NB4 (cell line): ENCODE measurements at places on chromosomes 2 and 18.

GRCh38 chr2:212147921-212148513 lies 390.6 kb downstream of the ERBB4 start:
- DNase-seq = no peak

- DNase-seq = peak; percentile 95
Measured at GRCh38 chr2:25743132-25743830, 69.9 kb upstream of the DTNB start.

DNA sequence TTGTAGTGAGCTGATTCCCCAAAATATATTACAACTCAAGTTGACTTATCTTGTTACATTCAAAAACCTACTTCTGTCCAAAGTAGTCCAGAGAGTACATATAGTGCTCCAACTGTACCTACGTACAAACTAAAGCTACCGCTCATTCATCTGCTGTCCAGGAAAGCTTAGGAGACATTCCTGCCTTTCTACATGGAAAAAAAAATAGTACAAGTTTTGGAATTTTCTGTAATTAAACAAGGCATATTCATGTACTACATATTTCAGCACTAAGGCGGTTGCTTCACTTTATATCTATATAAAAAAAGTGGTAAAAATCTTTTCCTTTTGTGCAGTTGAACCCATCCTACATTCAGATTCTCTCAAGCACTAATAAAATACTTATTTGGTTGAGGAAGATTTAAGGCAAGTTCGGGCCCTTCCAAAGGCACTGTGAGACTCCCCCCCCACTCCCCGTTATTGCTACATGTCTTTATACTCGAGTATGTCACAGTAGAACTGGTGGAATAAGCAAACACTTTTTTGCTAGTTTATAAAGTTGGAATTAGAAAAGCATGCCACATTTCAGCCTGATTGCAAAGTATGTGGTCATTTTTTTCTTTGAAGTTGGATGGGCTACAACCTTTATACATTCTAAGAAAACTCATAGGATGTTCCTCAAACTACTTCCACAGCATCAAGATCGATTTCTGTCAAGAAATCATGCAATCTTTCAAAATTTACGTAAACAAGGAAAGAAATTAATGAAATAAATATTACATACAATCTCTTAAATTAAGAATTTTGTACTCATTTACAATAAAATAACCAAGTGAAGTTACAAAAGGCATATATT lies 3.7 kb downstream of the ZFP36L2 start:
- peak; percentile 67 for DNase-seq

DNA sequence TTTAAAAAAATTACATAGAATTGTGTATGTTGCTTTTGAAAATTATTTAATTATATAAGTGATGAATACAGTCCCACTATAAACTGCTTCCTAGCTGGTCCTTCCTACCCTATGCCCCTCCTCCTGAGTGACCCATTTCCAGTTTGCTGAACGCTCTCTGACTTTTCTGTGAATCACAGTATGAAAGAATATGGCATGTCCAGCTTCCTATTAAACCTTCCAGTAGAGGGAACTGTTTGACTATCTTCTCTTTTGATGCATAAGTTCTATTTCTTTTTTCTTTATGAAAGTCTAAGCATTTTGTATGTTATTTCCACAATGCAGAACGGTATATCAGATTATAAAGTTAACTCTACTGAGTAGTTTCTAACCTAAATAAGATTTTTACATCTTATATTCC lies 41.3 kb downstream of the PSMG2 start:
- peak; percentile 64 for DNase-seq

DNA sequence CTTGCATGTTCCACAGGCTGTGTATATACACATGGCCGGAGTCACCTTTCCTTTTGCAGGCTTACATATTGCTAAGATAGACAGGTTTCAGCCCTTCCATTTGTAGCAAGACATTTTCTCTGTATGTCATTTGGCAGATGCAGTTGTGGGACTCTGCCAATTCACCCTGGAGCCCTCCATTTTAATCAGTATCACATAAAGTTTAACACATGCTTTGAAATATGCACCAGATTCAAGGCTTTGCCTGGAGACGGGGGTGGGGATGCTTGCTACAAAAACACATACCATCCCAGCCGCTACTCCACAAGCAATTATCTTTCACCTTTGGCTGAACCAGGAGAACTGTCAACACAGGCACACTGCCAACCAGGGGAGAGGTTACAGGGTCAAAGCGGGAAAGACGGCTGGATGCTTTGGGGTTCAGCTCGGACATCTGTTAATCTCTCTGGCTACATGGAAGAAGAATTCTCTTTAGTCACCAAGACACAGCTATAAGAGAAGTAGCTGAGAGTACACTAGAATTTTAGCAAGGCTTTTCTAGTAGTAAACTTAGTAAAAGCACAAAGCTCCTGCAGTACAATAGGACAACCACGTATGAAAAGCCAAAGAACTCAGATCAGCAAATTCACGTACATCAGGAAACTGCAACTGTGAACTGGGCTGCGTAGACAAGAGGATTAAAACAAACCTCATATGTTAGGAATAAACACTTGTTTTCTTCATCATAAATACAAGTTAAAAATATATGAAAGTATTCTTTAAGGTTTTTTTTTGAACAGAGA lies 130.9 kb downstream of the EXOC6B start:
- no peak for DNase-seq

DNA sequence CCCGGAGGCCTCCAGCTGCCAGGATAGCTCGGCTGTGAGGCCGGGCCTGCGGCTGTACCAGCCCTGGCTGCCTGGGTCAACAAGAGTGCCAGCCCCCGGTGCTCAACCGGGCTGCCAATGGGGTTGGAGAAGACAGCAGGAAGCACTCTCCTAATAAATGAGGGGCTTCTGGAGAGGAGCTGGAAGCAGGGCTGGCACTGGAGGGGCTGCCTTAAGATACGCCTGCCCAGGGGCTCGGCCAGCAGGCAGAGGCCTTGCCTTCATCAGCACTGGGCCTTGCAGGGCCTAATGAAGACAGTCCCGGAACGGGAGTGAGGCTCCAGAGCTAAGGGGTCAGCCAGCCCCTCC lies 73.6 kb downstream of the TEX51 start:
- no peak for DNase-seq

- no peak for DNase-seq
Measured at GRCh38 chr2:190599546-190600220, 49.2 kb upstream of the NAB1 start.

DNA sequence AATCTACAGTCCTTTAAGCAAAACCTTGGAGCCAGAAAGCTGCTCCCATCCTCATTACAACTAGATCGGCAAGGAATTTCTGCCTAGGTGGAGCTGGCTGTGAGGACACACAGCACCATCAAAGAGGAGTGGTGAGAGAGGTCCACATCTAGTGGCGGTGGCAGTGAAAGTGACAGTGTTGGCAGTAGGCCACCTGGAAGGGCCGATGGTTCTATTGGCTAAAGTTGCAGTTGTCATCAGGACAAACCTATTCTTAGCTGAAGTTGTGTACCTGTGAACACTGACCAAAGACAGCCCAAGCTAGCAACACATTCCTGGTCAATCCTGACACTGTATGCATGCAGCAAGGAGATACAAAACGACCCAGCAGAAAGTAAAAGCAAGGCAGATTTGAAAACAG lies 218.1 kb upstream of the CHAC2 start:
- no peak for DNase-seq

DNA sequence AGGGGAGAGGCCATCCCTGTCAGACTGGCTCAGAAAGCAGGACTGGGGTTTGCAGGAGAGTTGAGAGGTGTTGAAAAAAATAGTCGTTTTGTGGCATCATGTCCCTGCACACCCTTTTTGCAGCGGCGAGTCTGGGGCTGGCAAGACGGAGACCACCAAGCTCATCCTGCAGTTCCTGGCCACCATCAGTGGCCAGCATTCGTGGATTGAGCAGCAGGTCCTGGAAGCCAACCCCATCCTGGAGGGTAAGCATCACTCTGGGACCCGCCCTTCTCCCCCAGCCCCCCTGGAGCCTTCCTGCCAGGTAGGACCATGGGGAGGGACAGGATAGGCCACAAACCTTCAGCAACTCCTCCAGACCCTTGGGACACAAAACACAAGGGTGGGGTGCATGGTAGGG lies 34.2 kb downstream of the MYO7B start:
- DNase-seq = no peak

- DNase-seq = peak; percentile 77
Measured at GRCh38 chr2:94759211-94759610, 112.0 kb upstream of the TEKT4 start.

- DNase-seq = no peak
Measured at GRCh38 chr2:190940454-190940853, 59.8 kb downstream of the GLS start.

- DNase-seq = peak; percentile 100
Measured at GRCh38 chr2:43210467-43211303, 15.7 kb downstream of the ZFP36L2 start.

DNA sequence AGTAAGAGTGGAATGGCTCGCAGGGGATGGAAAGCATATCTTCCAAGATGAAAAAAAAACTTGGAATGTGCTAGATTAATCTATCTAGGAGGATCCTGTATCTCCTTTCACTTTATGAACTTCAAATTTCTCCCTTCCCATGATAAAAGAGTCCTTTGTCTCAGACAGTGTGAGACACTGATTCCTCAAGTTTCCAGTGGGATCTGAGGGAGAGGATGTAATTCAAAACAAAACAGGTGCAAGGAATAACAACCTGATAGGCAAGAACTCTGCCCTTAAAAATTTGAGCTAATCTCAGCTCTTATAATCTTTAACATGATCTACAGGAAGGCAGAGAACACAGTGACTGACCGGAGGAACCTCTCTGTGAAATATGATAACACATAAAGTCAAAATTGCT lies 162.0 kb upstream of the ZFP36L2 start:
- DNase-seq = no peak

DNA sequence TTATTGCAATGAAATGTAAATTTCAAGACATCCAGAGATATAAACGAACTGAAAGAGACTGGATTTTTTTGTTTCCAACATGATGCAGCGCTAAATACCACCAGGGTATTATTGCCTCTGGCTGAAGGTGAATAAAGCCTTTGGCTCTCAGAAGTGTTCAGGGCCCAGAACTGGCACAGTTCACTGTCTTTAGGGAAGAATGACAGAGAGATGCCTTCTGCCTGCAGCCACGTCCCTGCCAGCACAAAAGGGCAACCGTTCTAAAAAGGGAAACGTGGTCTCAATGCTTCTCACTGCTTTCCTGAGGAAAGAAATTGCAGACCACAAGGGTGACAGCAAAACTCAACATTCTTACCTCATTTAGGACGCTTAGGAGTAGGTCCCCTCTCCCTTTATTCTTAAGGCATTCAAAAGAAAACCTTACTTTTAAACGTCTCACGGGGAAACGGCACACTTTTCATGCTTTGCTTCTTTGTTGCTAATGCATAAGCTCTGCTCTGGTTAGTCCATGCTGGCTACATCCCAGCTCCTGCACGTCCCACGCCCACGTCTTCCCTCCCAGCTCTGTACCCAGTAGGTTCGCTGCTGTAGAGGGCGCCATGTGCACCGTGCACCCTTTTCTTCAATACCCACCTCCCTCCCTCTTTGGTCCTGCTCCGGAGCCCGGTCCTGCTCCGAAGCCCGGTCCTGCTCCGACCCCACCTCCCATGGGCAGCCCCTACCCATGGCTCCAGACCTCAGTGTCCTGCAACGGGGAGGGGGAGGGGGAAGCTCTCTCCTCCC lies 171.0 kb downstream of the HRH4 start:
- DNase-seq = peak; percentile 4

DNA sequence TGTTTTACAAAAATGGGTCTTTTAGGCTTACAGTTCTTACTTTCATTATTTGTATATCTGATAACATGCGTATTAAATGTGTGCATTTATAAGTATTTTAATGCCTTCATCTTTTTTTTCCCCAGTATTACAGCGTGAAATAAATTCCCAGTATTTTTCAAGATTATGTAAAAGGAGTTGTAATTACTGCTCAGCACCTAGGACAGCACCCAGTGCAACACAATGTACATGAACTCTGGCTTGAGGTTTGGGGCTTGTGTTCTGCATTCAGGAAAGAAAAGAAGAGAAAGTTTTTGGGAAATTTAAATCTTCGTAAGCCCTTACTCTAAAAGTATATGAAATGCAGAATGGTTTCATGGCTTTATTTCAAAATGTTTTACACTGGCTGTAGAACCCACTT lies 16.7 kb downstream of the ZNF638 start:
- peak; percentile 59 for DNase-seq

DNA sequence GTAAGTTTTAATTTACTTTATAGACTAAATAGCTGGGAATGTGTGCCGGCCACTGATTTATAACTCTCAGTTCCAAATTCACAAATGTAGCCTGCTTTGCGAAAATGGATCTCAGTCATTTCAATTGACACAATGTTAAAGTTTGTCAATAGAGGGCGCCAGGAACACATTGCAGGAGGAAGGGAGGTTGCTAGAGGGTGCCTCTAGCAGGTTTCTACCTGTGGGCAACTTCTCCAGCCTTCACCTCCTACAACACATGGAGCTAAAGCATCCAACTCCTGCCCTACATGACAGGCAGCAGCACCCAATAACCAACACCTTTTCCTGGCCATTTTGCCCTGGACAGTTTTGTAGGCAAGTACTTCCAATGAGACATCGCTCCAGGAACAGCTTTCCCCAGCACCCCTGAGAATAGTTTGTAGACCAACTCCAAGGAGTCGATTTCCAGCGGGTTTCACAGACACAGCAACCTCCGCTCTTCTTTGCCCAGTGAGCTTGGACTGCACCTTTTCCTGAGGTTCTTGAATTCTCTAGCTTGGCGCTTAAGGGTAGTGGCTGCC lies 784.8 kb upstream of the CDH2 start:
- DNase-seq = peak; percentile 38

GRCh38 chr2:66957198-66957597 lies 439.9 kb upstream of the ETAA1 start:
- no peak for DNase-seq

DNA sequence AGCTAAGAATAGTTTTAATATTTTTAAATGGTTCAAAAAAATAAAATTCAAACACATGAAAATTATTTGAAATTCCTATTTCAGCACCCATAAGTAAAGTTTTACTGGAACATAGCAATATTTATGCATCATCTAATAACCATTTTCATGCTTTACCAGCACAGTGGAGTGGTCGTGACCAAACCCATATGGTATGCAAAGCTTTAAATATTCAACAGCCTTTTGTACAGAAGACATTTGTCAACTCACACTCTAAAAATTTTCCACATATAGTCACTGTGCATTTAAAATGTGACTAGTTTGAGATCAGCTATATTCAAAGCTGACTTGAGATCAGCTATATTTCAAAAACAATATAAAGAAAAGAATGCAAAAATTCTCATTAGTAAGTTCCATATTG lies 46.2 kb downstream of the PUM2 start:
- no peak for DNase-seq

- no peak for DNase-seq
Measured at GRCh38 chr2:115634578-115634977, 1192.1 kb downstream of the DPP10 start.

DNA sequence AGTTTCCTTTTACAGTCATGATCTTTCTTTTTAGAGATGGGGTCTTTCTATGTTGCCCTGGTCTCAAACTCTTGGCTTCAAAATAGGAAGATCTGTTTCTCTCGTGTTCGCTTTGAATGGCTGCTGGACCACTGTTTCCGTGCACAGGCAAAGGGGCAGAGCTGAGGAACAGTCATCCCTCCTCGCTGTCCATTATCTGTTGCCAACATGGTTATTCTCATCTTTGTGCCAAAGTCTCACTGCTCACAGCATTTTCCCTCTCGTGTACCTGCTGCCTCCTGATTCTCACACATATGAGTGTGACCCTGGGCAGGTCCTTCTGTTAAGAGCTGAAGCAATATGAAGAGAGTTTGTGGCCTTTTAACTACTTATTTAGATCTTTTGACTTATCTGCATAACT lies 28.0 kb upstream of the CCNYL1 start:
- DNase-seq = no peak

GRCh38 chr2:119291588-119292167 lies 68.0 kb downstream of the STEAP3 start:
- DNase-seq = no peak
